ENCODE measurements at places on chromosomes 3 and 15.

DNA sequence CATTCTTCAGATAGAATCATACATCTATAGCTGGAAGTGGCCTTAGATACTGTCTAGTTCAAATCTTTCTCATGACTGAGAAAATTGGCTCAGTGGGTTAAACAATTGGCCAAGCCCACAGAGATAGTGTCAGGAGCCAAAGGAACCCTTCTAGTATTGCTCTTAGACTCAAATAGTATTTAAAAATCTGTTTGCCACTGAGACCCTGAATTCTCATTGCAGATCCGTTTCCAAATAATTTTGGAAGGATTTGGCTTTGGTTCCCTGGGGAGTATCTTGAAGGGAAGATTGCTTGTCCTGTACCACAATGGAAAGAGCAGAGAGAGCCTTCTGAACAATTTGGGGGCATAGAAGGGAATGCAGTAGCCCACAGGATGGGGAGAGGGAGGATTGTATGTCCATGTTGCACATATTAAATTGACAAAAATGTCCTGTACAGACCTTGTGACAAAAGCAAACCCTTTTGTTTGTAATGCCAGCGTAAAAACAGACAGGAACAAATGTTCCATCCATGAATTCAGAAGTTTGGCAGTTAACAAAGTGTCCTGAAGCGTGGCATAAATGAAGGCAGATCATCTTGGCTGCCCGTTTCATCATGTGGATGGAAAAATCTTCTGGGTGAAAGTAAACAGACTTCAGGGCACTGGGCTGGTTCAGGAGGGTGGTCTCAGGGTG lies 156.4 kb upstream of the RASGRP1 start:
- no peak for DNase-seq

DNA sequence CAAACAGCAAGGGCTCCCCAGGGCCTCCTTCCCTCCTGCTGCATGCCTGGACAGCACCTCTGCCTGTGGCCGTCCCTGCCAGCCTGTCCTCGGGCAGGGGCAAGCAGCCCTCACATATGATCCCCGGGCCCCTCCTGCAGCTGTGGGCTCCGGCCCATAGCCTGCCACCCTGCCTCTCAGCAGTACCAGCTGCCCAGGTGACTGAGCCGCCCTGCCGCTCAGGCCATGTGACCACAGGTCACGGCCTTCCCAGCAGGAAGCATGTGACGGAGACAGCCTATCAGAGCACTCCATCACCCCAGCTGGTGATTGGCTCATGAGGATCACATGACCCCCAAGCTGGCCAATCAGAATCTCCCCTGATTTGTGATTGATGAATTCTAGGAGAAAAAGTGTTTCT lies 23.9 kb downstream of the ALDH1L1 start:
- DNase-seq, result no peak

DNA sequence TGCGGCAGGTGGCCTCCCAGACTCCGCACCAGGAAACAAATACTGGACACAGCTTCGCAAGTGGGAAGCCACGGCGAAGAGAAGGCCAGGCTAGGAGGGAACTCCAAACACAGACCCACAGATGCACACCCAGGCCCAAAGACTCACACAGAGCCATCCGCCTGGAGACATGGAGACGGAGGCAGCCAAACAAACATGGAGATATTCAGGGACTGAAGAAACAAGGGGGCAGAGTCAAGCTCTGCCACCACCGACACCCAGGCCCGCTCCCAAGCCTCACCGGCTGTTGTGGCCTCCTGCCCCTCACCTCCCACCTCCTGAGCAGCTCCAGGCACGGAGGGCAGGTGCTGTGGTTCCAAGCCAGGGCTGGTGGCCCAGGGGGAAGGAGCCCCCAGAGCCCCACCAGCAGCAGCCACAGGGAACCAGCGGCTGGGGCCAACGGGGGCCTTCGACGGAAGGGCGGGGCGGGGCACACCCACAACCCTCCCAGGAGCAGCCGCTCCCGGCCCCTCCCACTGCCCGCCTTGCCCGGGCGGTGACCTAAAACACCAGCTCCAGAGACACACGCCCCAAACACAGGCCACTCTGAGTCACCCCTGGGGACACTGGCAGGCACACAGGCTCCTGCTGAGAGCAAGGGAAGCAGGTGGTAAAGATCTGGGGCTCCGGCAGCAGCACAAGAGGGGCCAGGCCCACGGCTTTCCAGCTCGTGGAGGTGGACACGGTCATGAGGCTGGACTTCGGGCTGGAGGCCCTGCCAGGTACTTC lies 31.9 kb downstream of the TNK2 start:
- no peak for DNase-seq

DNA sequence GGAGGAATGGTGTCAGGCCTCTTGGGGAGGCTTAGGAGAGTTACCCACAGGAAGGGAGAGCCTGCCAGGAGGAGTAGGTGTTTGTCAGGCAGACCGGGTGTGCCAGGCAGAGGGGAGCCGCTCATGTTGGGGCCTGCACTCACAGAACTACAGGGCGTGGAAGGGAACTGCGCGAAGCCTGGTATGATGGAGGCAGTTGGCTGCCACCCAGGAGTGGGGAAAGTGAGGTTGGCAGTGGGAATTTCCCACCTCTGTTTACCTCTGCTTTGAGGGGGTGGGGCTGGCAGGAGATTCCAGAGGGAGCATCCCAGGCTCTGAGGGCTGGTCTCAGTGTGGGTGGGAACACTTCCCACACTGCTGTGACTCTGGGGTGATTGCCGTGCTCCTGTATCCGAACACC lies 99.9 kb downstream of the SLCO3A1 start:
- DNase-seq, result no peak

DNA sequence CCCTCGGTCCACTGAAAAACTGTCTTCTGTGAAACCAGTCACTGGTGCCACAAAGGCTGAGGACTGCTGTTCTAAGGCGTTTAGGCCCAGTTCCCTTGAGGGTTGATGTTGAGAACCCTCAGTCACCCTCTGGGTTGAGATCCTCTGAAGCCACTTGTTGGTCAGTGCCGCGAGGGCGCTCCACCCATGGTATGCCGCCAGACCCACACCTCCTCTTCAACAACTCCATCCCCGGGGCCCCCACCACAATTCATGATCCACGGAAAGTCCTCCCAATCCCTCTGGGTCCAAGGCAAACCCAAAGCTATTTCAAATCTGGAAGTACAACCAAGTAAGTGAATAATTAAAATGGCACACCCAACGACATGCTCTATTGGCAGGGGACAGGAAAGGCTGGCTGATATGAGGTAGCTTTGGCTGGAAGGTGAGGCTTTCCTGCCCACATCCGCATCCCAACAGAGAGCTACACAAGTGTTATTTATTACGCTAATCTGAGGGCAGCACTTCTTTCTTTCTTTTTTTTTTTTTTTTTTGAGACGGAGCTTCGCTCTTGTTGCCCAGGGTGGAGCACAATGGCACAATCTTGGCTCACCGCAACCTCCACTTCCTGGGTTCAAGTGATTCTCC lies 58.1 kb downstream of the XXYLT1 start:
- no peak for DNase-seq

DNA sequence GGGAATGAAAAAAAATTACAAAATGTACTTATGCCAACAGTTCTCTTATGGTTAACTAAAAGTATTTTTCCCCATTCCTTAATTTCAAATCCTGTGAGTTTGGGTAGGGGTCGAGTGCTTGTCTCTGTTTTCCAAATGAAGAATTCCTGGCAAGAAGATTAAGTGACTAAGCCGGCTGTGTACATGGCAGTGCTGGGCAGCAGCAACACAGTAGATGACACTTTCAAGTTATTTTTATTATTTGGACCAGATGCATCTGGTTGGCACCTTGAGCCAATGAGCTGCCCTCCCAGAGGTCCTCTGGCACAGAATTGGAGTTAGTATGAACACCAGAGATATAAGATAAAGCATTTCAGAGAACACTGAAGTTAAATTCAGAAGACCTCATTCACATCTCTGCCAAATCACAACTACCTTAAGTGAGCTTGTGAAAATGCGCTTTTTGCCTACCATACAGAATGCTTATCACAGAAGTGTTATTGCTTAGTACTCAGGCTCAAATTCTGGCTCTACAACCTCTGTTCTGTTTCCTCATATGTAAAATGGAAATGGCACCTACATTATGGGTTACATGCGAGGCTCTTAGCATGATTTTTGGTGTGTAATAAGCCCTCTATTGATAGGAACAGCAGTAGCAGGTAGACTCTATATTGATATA lies 256.9 kb downstream of the UBE2E2 start:
- no peak for DNase-seq

DNA sequence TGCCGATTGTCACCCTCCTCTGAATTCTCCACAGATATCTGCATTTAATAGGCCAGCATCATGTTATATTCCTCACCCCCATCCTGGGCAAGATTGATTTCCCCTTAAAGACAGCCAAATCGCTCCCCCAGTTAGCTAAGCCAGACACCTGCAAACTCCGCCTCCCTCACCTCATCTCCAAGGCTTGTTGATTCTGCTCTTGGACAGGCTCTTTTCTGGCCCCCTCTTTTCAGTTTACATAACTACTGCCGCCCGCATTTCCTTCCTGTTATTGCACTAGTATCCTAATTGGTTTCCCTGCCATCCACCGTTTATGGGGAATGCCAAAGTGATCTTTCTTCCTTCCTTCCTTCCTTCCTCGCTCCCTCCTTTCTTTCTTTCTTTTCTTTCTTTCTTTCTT lies 214.7 kb upstream of the MRPL3 start:
- no peak for DNase-seq

DNA sequence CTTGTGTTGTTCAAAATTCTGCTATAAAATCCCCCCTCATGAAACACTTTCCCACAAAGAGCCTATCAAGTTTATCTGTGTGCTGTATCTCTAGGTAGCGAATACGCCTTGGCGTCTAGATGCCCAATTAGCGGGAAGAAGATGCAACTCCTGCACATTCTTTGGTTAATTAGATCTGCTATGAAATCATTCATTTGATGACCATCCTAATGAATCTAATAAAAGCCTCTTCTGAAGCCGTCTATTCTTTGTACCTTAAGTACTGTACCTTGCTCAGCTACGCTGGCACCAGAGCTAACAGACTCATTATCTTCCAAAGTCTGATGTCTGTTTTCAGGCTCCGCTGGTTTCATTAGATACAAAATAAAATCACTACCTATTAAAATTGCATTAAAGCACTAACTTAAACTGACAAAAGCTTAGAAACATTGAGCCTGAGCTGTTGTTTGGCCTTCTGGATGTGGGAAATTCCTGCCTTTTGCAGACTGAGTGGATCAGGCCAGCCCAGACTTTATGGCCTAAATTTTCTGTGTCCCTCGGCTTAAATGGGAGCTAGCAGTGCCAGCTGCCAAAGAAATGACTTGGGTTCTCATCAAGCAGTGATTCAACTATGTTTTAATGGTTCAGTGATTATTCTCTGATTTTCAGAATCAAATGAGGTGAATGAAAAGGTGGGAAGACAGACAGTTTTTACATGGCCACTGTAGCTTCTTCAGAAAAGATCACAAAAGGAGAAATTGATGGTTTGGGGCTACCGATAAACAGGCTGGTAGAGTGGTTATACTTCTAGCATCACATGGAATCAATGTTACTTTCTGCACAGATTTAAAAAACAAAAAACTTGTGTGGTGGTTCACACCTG lies 28.4 kb upstream of the CHST2 start:
- DNase-seq, result no peak

GRCh38 chr3:108073764-108074431 lies 16.9 kb downstream of the CD47 start:
- no peak for DNase-seq

DNA sequence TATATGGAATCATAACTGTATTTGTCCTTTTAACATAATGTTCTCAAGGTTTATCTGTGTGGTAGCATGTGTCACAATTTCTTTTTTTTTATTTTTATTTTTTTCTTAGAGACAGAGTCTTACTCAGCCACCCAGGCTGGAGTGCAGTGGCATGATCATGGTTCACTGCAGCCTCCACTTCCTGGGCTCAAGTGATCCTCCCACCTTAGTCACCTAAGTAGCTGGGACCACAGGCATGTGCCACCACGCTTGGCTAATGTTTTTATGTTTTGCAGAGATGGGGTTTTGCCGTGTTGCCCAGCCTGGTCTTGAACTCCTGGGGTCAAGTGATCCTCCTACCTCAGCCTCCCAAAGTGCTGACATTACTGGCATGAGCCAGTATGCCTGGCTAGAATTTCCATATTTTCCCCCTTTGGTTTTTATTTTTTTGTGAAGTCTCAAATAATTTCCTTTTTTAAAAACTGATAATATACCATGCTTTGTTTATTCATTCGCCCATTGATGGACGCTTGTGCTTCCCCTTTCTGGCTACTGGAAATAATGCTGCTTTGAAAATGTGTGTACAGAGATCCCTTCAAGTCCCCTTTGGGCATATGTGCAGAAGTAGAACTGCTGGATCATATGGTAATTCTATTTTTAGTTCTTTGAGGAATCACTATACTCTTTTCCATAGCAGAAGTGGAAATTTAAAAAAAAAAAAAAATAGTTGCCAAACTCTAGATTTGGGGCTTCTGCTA lies 28.4 kb downstream of the TMEM40 start:
- no peak for DNase-seq

DNA sequence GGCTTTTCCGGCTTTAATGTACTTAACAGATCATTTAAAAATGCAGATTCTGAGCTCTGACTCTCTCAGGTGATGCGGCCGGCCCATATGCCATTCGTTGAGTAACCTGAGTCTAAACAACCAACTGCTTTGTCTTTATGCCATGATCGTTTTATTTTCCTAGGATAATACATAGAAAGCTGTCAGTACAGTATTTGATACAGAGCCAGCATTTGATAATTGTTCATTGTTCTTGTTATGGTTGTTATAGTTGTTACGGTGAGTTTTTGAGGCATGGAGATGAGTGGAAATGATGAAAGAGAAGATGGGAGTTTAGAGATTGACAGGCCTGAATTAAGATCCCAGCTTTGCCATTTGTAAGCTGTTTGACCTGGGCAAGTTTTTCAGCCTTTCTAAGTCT lies 40.0 kb downstream of the TMEM45A start:
- DNase-seq, result no peak

DNA sequence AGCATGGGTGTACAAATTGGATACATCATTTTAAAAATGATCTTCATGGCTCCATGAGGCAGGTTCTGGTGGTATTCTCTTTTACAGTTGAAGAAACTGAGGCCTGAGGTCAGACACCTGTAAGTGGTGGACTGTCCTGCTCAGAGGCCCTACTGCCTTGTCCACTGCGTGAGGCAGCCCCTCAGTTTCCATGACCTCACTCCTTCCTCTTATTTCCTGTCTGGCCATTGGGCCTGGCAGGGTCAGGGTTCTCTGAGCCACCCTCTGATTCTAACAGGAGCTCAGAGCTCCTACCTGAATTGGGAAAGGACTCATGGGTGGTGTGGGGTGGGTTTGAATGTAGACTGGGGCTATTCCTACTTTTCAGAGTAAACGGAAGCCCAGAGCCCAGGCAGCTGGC lies 17.5 kb downstream of the PLEKHO2 start:
- DNase-seq, result no peak

DNA sequence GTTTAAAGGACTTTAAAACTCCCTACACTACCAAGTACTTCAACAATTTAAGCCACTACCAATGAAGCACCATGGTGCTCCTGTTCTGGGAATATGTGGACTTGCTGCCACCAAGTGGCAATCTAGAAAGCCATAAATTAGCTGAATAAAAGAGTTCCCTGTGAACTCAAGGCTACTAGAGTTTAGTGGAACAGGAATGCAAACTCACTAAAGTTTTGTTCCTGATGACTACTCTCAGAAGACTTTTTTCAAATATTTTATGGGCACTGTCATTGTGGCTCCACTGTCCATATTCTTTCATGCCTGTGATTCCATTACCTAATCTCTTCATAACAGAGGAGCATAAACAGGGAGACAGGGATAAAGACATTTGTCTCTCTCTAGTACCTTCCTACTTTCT lies 63.9 kb downstream of the TMCC1 start:
- DNase-seq, result no peak

- no peak for DNase-seq
These were observed 142.5 kb upstream of the MBNL1 start for GRCh38 chr3:152126260-152126659.

Measured in activated naive CD4-positive, alpha-beta T cell (primary cell).